ENCODE measurements at places on chromosomes 7 and 10. TPM values are rescaled to one million over a fixed set of nuclear protein-coding genes. Genes with fewer than 3 reads are reported as not detected.

HMX2 gene
- not detected for total RNA-seq

SLC39A12 gene
- total RNA-seq, result not detected

SYT15B gene
- under 0.01 TPM for total RNA-seq

ITPRIP gene
- 18.0 TPM for total RNA-seq

NCOA4 gene
- 158 TPM for total RNA-seq

OPALIN gene
- total RNA-seq, result not detected

HACD1 gene
- total RNA-seq, result 12.8 TPM

UNCX gene
- not detected for total RNA-seq

ZNF117 gene
- total RNA-seq, result 2.6 TPM

DGKI gene
- 0.36 TPM for total RNA-seq

CPED1 gene
- total RNA-seq, result 10.5 TPM

LRRC18 gene
- not detected for total RNA-seq

KAZALD1 gene
- 21.2 TPM for total RNA-seq

Measured in cardiac atrium fibroblast (primary cell).